ENCODE measurements at places on chromosomes 12 and 14.
A peak's percentile ranks its signal among the peaks of the same experiment; 100 is the strongest.

- no peak for DNase-seq
Observed at GRCh38 chr14:71932229-71932981, at the start of gene RGS6. Gene RGS6, plus strand, starts transcription at chr14:71932429.

DNA sequence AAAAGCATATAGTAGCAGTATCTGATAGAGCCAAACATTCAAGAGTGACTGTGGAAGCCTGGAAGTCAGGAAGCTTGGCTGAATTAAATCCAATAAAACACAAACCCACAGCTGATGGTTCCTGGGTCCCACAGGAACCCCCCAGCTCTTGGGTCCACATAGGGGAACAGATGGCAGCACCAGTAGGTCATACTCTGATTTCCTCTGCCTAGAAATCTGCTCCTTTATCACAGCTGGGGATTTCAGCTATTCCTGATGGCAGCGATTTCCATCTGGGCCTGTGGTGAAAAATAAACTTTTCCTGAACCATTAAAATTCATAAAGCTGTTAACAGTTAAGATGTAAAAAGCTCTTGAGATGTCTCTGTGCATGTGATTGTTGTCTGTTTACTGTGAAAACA lies 202.0 kb upstream of the FRMD6 start:
- no peak for DNase-seq

- DNase-seq: no peak
Observed at GRCh38 chr14:51821822-51822221, 38.6 kb upstream of the GNG2 start.

- no peak for DNase-seq
Observed at GRCh38 chr12:17108877-17109541, 503.0 kb upstream of the LMO3 start.

DNA sequence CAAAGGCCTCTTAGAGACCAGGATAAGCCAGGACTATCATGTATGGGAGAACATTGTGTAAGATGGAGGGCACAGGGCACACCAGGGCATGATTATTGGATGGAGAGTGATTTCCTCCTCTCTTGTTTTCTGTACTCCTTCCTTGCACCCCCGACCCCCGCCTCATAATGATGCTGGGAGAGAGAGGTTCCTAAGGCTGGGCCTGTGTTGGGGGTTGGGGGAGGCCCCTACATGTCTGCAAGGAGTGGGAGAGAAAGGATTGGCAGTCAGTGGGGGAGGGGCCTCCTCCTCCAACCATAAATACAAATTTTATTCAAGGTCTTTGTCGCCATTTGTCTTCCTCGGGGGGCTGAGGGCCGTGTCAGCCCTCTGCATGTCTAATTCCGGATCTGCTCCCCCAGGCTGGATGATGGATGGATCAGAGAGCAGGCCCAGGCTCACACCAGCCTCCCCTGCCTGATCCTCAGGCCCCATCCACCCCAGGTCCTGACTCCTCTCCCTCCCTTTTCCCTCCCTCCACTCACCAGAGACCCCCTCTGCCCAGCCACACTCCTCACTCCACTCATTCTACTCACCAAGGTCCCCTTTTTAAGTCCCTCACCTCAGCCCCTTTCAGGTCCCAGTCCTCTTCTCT lies 2.0 kb upstream of the C1QL4 start:
- no peak for DNase-seq

DNA sequence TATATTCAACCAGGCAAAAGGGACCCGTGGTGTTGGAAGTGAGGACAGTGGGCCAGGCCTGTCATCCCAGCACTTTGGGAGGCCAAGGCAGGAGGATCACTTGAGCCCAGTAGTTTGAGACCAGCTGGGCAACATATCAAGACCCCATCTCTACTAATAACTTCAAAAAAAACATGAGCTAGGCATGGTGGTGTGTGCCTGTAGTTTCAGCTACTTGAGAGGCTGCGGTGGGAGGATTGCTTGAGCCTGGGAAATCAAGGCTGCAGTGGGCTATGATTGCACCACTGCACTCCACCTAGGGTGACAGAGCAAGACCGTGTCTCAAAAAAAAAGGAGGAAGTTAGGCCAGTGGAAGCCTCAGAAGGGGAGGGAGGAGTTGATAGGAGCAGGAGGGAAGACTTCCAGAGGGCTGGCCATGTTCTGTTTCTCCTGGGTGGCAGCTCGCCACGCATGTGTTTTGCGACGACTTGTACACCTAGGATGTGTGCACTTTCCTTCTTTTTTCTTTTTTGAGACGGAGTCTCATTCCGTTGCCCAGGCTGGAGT lies 10.1 kb downstream of the SLC25A29 start:
- no peak for DNase-seq

GRCh38 chr14:102016420-102017090 lies 52.2 kb downstream of the DYNC1H1 start:
- no peak for DNase-seq

DNA sequence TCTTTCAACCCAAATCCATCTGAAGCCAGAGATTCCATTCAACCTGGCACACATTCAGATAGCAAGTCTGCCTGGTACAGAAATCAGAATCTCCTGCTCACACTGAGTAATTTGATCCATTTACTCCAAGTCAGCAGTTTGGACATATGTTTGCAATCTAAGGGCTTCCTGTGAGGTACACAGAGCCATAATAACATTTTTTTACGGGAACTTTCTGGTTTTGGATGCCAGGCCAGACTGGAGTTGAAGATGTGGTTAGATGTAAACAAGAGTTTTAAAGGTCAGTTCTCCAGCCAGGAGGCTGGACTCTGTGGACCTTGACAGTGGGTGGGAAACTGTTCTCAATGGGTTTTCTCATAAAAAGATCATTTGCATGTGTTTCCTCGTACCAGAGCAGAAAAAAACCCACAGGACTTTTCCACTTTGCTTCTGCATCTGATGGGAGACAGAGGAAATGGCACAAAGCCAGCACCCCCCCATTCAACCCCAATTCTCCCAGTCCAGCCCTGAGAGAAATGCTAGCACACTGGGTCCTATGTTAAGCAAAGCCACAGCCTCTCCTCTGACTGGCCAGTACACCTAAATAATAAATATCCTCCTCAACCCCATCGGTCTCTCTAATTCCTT lies 17.7 kb upstream of the TSPAN11 start:
- DNase-seq: peak; percentile 32

DNA sequence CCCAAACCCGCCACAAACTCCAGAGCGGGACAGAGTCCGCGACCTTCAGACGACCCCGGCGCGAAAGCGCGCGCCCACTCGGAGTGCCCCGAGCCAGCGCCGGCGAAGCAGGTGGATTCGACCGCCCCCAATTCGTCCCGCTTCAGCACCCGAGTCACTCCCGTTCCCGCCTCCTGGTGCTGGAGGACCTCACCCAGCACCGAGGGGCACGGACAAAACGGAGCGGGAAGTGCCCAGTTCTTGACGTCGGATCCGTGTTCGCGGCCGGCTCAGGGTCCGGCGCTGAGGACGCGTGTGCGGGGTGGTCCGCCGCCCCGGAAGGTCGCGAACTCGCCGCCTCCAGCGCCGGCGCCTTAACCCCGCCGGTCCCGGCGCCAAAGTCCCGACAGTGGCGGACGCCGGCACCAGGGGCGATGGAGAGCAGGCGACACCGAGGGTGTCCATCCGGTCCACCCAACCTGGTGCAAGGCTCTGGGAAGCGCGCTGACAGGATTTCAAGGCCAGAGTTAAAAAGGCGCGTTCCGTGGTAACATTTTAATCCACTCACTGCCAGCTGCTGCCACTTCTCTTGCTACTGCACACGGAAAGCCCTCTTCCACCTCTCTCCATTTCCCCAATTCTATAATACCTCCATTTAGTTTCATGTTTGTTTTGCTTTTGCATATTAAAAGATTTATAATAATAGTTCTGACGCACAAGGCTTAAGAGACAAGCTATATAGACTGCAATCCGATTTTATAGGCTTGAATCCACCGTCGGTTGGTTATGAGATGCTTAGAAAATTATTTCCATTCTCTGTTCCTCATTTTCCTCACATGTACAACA lies 240.0 kb upstream of the CPNE8 start:
- DNase-seq: no peak

- peak; percentile 91 for DNase-seq
Observed at GRCh38 chr12:89225808-89226411, 126.4 kb downstream of the DUSP6 start.

GRCh38 chr14:58414845-58415244 lies 12.5 kb downstream of the TIMM9 start:
- DNase-seq: no peak

All from LNCaP clone FGC (cell line).